ENCODE measurements at places on chromosomes 2 and 18.
A peak's percentile ranks its signal among the peaks of the same experiment; 100 is the strongest.

GRCh38 chr2:7835151-7835550 lies 846.7 kb upstream of the ID2 start:
- ATAC-seq, result no peak

GRCh38 chr2:174522553-174522952 lies 35.7 kb upstream of the GPR155 start:
- ATAC-seq, result peak; percentile 60

- no peak for ATAC-seq
Measured at GRCh38 chr2:111679202-111679601, 204.8 kb downstream of the ANAPC1 start.

DNA sequence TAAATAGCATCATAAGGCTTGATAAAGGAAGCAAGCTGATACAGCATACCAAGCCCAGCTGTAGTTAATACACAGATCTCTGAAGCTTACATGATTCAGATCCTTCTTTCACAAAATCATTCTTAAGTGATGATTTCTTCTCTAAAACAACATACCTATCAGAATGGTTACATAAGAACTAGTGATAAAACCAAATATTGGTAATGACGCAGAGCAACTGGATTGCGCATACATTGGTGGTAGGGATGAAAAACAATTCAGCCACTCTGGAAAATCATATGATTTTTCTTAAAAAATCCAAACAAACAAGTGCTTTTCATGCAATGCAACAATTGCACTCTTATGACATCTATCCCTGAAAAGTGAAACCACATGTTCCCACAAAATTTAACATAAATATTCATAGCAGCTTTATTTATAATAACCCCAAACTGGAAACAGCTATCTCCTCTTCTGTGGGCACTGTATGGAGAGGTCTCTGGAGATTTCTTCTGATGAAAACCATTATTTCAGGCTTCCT lies 153.6 kb upstream of the DSEL start:
- peak; percentile 34 for ATAC-seq

- ATAC-seq, result no peak
Measured at GRCh38 chr2:45401431-45401922, 209.6 kb downstream of the SRBD1 start.

DNA sequence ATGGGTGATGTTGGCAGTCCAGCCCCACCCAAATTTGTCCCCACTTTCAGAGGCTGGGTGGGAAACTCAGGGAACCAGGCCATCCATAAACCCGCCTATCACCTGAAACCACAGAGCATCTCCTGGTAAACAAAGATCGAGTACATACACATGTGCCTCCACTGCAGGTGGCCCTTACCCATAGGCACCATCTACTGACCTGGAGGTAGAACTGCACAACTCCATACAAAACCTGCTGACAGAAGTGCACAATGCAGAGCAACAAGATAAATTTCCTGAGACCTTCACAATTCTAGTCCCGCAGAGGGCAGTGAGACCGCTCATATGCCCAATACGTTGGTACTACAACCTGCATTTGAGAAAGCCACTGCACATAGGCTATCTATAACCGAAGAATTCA lies 856.3 kb downstream of the SUCLG1 start:
- no peak for ATAC-seq

GRCh38 chr2:71788601-71789240 lies 335.4 kb downstream of the DYSF start:
- no peak for ATAC-seq

GRCh38 chr2:64085936-64086335 lies 58.3 kb downstream of the PELI1 start:
- no peak for ATAC-seq

- no peak for ATAC-seq
Measured at GRCh38 chr2:134706587-134707329, 12.0 kb downstream of the TMEM163 start.

GRCh38 chr18:79484661-79485621 lies 89.2 kb downstream of the NFATC1 start:
- ATAC-seq, result peak; percentile 86

DNA sequence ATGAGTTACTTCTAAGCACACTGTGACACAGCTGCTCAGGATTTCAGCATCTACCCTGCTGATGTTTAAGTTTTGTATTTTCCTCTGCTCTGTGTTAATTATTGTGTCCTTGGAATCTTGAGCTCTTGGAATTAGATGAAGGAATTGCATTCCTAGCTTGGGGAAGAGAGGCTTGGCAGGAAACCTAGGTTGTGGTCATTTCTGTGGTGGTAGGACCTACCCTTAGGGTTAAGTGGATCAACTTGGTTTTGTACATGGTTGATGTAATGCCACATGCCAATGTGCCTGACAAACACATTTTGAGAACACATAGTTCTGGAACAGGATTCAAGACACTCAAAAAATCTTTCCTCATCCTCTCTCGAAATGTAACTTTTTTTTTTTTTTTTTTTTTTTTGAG lies 264.5 kb upstream of the MEX3C start:
- no peak for ATAC-seq

GRCh38 chr2:176246331-176246730 lies 22.9 kb upstream of the MTX2 start:
- no peak for ATAC-seq

DNA sequence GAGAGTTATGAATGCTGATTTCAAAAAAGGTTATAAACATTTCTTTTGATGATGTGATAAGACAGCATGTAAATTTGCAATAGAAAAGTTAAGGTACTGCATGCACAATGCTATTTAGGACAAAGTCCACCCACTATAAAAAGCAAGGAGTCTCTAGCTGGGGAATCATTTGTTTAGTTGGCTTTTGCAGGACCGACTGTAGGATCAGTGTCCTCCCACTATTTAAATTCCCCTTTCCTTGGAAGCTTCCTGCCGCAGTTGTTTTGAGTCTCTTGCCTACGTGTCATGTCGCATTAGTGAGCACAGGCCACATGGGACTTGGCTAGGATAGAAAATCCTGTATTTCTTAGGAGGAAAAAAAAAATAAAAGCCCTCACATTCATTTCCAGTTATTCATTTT lies 13.1 kb downstream of the QPCT start:
- peak; percentile 24 for ATAC-seq

- no peak for ATAC-seq
Measured at GRCh38 chr2:106566050-106566449, 78.9 kb downstream of the CD8B2 start.
